Posterior vena cava (tissue), 2 donors: ENCODE measurements at places on chromosomes 5 and 9. TPM values are rescaled to one million over a fixed set of nuclear protein-coding genes. Genes with fewer than 3 reads are reported as not detected.

DNA sequence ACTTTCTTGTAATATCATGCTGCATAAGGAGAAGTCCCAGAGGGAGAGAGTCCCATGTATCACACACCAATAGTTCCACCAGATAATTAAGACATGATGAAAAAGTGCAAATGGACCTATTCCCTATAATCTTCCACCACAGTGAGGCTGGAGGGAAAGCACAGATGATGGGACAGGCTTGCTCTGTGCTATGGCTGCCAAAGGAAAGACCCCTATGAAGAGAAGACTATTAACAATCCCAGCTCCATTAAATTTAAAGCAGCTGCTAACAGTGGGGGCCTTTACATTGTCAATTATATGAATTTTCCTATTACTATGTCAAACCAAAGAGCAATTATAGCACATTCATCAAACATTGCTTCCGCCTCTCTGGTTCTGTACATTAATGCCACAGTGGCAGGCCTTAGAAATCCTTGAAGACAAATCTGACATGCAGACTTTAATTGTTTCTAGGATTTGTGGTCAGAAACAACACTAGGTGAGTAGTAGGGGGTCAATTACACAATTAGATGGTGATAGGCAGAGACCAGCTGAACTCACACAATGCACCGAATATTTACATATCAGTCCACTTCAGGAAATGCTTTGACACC lies 551.3 kb downstream of the TLE1 start:
- DNase-seq, result no peak

GRCh38 chr9:131997779-131998178 lies 81.9 kb downstream of the MED27 start:
- DNase-seq, result no peak

- no peak for DNase-seq
Observed at GRCh38 chr5:116305899-116306298, 221.1 kb downstream of the COMMD10 start.

NME5 gene
- 1.5 TPM for total RNA-seq

DNA sequence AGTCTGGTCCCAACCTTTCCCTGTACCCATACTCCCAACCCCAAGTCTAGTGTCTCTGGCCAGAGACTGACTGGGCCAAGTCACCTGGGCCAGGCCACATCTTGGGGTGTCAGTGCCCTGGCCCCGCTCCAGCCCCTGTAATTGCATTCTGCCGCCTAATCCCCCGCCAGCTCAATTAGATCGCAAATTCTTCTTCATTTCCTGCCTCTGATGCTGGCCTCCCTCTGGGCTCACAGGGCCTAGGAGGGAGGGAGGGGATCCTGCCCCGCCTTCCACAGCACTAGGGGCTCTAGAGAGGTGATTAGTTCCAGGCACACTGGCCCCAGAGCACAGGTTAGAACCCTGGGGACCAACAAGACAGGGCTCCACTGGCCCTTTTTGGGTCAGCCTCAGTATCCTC lies 5.5 kb downstream of the CXXC5 start:
- DNase-seq, result peak; percentile 64
